ENCODE measurements at places on chromosomes 1 and 21.

DNA sequence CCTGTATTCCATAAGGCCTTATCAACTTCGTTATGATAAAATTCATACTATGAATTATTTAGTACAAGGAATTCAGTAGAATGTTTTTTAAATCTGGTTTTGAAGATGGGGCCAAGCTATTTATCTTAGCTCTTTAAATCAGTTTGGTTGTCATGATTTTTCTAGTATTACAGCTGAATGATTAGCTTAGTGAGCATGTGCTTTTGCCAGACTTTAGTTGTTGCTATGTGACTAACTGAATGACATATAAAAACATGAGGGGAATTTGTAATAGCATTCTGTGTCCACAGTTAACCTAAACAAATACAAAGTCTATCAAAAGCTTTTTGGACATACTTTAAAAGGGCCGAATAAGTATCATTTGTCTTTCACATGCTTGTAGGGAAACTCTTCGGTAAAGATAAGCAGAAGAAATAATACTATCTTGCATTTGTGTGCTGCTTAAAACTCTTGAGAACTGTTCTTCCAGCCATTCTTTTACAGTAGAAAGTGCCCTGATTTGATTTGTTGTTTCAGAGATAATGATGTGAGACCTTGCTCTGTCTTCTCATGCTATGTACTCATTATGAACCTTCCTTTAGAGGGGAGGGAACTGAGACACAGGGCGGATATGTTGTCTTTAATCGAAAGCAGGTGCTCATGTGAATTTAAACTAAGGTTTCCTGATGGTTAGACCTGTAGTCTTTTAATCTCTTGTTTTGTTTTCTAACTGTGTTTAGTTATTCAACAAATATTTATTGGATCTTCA is 18.8 kb downstream of the NEK7 start:
- DNase-seq, result no peak

DNA sequence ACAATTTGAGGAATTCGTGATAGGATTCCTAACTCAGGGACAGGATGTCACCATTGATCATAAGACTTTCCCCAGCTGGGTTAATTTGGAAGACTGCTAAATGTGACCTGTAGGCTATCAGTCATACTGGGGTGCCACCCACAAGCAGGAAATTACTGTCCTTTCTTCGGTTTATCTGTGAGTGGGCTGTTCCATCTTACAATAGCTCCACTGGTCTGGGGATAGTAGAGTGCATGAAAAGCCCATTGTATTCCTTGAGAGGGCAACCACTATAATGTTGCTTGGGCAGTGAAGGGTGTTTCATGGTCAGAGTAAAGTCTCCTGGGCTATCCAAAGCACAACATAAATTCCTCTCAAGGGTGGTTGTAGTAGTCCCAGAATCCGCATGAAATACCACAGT is 1523.0 kb upstream of the B3GALT2 start:
- no peak for DNase-seq

- DNase-seq, result no peak
Observed at GRCh38 chr1:34500451-34500850, 254.4 kb upstream of the GJB5 start.

DNA sequence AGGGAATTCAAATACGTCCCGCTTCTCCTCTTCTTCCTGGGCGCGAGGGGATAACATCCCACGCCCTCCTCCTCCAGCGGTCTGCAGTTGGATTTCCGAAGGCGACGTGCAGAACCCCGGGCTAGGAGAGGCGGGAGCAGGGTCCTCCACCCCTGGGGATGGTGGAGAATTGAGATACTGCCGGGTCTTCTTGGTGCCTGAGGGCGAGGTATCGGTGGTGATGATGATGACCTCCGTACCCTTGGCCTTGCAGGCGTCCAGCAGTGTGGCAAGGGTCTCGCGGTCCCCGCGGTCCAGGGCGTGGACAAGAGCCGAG is 3.2 kb upstream of the LIX1L start:
- DNase-seq, result no peak

DNA sequence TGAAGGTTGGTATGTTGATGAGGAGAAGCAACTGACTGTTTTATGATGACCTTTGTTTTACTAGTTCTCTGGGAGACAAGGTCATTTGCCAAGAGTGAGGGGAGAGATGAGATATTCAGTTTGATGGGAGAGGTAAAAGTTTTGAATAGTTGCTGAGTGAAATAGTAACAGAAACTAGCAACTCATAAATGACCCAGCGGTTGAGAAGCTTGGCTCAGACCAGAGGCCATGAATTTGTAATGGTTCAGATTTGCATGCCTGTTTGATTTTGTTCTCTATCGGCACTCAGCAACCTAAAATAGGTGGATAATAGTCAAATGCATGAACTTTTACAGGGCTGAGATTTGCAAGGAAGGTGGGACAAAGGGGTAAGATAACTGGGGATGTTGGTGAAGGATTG is 6.6 kb downstream of the CCDC30 start:
- no peak for DNase-seq

- peak; percentile 83 for DNase-seq
Observed at GRCh38 chr1:20151906-20152598, 12.9 kb downstream of the PLA2G2F start.

GRCh38 chr1:40856656-40857302 is 5.4 kb downstream of the CITED4 start:
- DNase-seq, result no peak
